Caco-2 (cell line): ENCODE measurements at places on chromosomes 4 and X. TPM values are rescaled to one million over a fixed set of nuclear protein-coding genes. Genes with fewer than 3 reads are reported as not detected.

- peaks cover 17% of the 10 kb centered on the region for H3K4me1 ChIP-seq
- DNase-seq = no peak
- no peak overlapping the region for H3K4me3 ChIP-seq
- no peaks in the 10 kb centered on the region for H3K36me3 ChIP-seq
- H3K27ac ChIP-seq = peak overlapping the region; percentile 2
These were observed 3.5 kb downstream of the MND1 start for GRCh38 chr4:153348006-153348405.

RTL5 gene
- total RNA-seq = 2.2 and 2.5 TPM in 2 replicates

LAMTOR3 gene
- 33.6 and 34.0 TPM in 2 replicates for total RNA-seq

MGARP gene
- 0.23 and 0.26 TPM in 2 replicates for total RNA-seq

ENOPH1 gene
- 62.7 and 67.6 TPM in 2 replicates for total RNA-seq

NUDT10 gene
- total RNA-seq = not detected in 2 replicates

CXCL10 gene
- not detected in 2 replicates for total RNA-seq
